ENCODE measurements at places on chromosomes 12 and 14.

DNA sequence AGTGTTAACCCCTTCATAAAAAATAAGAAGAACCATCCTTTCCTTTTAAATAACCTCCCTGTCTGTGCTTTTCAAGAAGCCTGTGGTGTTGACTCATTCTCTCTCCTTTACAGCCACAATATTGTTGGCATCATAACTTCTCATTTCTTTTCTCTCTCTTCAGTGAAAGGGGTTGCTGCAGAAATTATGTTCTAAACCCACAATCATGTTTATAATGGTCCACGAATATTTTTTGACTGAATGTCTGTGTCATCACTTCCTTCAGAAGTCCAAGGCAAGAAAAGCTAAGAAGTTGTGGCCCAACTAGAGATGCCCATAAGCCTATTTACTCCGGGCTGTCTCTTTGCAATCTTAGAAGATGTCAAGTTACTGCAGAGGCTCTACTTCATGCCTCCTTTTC, 488.3 kb downstream of the APAF1 start:
- DNase-seq: no peak

GRCh38 chr14:92553438-92553837, 39.9 kb downstream of the RIN3 start:
- no peak for DNase-seq

- no peak for DNase-seq
These were observed 627.4 kb downstream of the DIO2 start for GRCh38 chr14:79583738-79584408.

DNA sequence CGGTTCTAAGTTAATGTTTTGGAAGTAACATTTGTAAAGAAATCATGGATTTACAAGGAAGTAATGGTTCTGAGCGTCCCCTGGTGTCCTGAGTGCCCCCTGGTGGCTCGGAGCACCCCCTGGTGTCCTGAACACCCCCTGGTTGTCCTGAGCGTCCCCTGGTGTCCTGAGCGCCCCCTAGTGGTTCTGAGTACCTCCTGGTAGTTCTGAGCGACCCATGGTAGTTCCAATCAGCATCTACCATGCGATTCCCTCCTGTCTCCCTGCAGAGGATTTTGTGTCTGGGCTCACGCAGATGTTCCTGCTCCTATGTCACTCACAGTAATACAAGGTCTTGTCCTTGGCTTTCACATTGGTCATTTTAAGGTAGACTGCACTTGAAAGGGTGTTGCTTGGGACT, 1352.9 kb downstream of the TMEM121 start:
- DNase-seq: no peak

DNA sequence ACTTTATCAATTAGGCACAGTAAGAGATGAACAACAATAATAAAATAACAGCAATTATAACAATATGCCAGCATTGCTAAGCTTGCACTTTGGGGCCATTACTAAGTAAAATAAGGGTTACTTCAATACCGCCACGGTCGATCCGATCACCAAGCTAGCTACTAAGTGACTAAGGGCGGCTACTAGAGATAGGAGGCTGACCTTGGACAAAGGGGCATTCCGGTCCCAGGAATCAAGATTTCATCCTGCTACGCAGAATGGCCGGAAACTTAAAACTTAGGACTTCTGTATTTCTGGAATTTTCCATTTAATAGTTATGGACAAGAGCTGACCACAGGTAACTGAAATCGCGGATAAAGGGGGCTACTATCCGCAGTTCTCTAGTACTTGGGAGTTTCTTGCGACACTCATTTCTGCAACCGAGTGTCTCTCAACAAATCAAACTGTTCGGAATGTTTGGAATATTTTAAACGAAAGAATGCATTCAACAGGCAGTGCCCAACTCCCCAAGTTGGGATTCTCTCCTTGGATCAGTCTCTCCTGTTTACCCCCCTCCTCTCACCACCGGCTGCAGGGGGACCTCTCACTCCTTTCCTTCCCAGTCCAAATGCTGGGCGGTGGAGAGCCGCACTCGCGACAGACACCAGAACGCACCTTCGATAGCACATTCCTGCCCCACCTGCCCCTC, 650 bp downstream of the HEBP1 start:
- DNase-seq: no peak

DNA sequence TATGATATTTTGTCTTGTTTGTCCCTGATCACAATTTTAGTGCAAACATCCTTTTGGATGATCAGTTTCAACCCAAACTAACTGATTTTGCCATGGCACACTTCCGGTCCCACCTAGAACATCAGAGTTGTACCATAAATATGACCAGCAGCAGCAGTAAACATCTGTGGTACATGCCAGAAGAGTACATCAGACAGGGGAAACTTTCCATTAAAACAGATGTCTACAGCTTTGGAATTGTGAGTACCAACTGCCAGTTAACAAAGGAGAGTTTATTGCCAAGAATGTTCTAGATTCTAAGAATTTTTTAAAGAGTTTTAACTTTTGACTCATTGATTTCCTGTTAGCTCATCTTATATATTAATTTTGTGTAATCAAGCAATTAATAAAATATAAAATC, 55.4 kb downstream of the IRAK3 start:
- DNase-seq: no peak

DNA sequence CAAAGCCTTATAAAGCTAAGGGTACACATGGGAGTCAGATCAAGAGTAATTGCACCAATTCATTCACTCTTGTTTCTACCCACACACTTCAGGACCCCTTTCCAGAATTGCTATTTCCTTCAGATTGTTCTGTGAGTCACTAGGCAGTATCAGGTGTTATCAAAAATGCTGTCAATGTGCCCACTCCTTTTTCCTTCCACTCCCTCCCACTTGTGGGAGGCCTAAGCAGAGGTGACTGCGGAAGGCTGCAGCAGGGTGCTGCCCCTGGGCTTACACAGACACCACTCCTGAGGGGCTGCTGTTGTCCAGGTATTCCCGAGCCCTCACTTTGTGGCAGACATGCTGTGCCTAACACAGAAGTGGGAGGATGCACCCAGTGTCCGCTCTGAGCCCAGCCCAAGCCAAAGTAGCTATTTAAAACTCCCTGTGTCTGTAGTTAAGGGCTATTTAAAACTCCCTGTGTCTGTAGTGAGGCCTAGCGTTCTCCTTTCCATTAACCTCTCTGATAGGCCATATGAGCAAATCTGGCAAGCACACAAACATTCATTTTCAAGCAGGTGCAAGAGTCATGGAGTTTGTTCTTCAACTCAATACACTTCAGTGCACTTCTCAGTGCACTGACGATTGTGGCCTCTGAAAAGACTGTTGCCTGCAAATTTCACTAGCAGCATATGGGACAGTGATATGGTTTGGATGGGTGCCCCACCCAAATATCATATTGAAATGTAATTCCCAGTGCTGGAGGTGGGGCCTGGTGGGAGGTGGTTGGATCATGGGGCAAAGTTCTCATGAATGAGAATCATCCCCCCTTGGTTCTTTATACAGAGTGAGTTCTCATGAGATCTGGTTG, 117.8 kb downstream of the PHLDA1 start:
- no peak for DNase-seq

DNA sequence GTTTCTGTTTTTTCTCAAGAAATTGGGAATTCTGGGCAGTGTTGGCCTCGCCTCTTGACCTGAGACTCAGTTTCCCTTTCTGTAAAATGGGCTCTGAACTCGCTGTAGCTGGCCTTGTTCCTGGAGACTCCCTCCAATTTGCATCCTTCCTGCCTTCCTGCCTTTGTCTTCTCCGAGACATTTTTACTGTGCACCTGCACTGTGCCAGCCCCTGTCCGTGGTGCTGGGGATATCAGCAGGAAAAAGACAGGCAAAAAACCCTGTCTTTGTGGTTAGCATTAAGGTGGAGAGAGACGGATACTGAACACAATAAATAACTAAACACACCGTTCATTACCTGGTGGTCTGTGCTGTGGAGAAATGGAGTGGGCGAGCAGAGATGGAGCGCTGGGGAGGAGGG, 129.8 kb downstream of the AACS start:
- no peak for DNase-seq

DNA sequence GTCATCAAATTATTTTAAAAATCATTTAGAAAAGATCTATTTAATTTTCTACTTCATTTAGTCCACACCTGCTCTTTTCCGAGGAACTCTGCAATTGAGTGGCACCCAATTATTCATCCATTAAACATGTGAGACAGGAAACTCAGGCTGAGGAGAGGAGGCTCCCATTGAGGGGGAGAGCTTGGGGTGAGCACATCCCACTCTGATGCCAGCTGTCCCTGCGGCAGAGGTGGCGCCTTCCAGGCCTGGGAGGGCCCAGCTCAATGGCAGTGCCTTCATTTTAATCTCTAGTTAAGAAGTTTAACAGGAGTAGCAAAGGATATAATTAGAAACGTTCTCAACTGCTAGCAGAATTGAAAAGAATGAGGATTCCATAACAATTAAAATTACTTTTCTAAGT, 92.0 kb downstream of the ITPR2 start:
- DNase-seq: no peak

DNA sequence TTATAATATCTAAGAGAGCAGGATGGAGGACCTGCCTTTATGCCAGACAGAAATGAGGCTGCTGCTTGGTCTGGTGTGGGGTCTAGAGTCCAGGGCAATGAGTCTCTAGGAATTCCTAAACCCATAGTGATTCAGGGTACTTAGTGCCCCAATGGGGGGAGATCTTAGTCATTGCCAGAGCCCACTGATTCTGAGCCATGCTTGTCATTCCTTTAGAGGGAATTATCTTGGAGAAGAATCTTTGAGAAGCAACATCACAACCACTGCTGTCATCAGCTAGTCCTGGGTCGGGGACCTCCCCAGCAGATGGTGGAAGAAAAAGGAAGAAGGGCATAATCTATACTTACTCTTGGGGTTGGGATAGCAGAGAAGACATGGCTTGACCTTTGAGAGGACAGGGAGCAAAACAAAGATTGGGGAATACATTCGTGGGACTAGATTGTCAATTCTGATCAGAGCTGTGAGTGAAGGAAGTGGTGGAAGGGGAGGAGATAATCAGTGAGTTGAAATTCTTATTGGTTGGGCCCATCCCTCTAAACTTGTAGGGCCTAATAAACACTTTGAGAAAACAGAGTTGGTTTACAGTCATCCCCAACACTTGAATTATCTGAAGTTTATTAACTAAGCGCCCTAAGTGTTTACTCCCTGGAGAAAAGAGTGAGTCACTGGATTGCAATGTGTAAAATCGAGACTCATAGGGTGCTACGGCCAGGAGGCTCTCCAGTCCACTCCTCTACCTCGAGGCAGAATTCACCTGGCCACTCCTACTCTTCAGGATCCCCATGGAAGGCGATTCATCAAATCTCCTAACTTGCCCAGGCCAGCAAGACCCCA, 3.0 kb upstream of the KRT3 start:
- no peak for DNase-seq

GRCh38 chr12:117790198-117790597, 178.6 kb downstream of the KSR2 start:
- DNase-seq: no peak

DNA sequence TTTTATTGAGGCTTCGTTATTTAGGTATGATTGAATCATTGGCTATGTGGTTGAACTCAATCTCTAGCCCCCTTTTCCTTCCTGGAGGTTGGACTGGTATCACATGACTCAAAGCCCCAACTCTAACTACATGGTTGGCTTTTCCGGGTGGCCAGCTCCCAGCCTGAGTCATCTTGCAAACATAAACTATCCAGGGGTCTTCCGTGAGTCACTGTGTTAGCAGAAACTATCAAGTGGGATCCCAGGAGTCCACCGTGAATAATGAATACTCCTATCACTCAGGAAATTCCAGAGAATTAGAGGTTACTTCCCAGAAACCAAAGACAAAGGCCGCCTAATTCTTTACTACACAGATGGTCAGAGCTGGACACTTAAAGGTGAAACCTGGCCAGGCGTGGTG, 19.7 kb upstream of the PLEKHD1 start:
- DNase-seq: no peak

GRCh38 chr12:109124878-109125648, 8.7 kb downstream of the ACACB start:
- DNase-seq: no peak

- no peak for DNase-seq
These were observed 41.0 kb downstream of the IFNG-AS1 start for GRCh38 chr12:68030248-68030647.

DNA sequence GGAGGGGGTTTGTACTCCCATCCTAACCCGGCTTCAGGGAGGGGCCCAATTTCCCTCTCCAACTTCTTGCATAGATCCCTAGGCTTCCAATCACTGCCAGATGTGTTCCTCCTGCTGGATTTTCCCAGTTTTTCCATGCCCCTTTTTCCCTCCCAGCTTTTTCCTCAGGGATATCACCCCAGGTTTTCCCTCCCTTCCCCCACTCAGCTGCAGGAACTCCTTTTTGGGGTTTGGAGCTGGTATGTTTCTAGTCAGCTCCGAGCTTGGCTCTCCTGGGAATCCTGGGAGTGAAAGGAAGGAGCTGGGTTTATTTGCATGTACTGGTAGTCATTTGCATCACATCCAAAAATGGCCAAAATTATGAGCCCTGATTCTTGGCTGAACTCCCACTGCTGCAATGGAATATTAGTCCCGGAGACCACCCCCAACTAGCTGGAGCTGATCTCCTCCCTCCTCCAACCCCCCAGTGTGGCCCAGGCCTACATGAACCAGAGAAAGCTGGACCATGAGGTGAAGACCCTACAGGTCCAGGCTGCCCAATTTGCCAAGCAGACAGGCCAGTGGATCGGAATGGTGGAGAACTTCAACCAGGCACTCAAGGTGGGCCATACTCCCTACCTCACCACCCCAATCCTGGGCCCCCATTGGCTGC, 1.4 kb upstream of the RDH5 start:
- no peak for DNase-seq

DNA sequence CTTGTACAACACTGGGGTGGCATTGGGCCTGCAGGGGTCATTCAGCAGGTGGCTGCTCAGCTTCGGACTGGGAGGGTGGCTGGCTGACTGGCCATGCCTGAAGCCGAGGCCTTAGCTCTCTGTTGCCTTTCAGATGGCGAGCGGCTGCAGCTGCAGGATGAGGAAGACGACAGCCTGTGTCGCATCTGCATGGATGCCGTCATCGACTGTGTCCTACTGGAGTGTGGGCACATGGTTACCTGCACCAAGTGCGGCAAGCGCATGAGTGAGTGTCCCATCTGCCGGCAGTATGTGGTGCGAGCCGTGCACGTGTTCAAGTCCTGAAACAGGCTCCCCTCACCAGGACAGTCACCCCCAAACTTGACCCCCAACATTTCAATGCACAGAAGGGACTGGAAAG, 23.3 kb downstream of the RNF34 start:
- DNase-seq: no peak

- DNase-seq: no peak
These were observed 455.5 kb downstream of the AEBP2 start for GRCh38 chr12:19894803-19895202.

DNA sequence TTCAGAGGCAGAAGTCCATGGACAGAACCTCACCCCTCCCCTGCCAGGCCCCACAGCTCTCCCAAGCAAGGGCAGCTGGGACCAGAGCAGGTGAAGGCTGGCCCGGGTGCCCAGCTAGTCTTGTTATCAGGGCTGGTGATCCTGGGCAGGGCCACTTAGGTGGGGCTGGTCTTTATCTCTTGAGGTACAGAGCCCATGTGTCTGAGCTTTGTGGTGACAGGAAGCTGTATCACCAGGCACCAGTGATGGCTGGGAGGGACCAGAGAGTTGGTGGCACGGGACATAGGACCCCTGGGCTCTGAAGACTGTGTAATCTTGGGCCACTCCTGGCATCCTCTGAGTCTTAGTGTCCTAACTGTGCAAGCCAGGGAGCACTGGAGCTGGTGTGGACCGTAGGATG, 12.8 kb upstream of the HPD start:
- no peak for DNase-seq
